ENCODE measurements at places on chromosomes 5 and 9.

- DNase-seq: no peak
Measured at GRCh38 chr5:153147891-153148623, 342.4 kb upstream of the GRIA1 start.

DNA sequence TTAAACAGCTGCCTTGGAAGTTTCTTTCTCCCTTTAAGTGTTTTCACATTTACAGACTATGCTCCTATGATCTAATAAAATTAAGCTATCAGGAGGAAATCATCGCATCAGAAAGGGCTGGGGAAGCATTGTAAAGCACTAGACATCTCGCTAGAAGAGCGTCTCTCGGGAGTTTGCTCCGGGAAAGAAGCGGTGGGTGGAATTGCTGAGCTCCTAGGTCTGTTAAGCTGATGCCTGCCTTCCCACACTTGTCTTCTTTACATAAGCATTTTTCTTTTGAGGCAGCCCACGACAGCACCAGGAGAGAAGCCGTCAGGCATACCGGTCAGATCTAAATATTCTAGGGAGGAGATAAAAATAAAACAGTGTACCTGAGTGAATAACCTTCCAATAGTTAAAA, 541.7 kb upstream of the TUSC1 start:
- DNase-seq: no peak

DNA sequence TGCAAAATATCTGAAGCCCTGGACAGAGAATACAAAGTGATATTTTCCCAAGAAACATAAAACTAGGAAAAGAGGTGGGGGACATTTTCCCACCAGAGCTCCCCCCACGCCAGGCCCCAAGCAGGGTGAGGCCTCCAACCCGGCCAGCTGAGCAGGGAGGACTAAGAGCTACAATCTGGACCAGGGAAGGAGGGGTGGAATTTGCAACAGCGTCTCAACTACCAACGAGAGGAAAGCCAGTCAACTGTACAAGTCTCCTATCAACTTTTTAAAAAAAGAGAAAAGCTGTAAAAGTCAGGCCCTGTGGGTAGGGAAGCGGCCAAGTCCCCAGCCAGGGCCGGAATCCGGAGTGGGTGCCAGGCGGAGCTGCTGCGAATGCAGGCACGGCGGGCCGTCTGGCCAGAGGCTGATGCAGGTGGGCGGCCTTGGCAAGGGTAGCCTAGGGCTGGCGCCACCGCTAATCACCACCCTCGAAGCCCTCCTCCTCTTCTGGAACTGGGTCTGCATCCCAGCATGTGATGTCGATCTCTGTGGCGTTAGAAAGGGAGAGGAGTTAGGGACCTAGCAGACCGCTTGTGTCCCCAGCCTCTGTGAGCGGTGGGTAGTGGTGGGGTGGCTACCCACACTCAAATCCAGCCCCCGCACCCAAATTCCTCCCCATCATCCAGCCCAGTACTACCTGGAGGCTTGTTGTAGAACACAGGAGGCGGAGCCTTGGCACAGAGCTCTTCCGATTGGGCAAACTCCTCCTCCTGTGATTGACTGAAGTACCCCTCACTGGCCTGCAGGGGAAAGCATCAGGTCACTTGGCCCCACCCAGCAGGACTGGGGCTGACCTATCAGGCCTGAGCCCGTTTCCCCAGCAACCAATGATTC, 10.6 kb downstream of the PRR7 start:
- DNase-seq: peak; percentile 95

DNA sequence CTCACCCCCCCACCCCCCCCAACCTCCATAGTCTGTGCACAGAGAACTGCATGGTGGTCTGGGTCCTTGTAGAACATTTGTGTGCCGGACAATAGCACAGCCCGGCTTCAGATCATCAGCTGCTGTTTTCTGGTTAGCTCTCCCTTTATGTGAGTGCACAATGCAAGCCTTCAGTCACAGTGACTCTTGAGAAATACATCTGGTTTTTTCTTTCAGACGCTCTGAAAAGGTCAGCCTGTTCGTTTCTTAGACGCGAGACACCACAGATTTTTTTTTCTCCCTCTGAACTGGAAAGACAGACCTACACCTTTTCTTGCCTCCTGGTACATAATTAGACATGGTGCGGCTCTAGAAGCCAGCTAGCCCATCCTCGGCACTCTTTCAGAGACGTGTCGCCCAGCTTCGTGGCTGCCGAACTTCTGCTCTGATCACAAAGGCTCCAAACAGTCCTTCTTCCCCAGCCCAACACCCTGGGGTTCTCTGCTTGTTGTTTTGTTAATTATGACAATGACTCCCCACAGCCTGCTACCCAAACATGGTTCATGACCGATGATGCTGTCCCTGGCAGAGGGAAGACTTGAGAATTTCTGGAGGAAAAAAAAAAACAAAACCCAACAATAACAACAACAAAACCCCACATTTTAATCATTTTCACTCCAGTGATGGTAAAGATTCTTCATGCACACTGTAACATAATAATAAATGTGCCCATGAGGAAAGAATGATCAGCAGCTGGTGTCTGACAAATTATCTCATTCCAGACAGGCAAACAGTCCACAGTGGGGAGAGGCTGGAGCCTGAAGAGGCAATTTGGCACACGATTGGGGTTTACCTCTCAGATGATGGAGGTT, 241.4 kb upstream of the ZNF462 start:
- no peak for DNase-seq

DNA sequence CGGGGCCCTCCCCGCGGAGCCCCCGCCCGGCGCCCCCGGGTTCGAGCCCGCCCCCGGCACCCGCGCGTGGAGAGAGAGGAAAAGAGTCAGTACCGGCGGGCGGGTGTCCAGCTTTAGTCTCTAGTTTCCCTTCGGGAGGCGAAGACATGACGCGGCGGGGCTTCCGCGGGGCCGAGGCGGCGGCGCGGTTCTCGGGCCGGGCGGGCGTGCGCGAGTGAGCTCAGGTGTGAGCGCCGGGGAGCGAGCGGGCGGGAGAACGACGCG, 181 bp downstream of the DAP start:
- DNase-seq: no peak

DNA sequence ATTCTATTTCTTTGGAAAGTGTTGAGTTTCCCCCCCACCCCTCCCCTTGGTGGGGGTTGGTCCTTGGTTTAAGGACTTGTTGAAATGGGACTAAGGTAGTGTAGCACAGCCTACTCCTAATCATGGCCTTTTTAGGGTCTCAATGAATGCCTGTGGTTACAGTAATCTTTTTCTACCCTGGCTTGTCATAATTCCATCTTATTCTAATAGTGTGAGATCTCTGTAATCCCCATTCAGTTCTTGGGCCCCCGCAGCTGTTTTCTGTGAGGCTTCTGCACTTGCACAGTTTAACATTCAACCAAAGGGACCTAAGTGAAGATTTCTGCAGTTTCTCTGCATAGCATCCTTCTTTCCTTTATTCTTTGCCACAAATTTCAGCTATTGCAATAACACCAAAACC, 30.7 kb downstream of the TNFSF15 start:
- no peak for DNase-seq

- DNase-seq: peak; percentile 75
Measured at GRCh38 chr5:90473396-90474234, 956 bp downstream of the MBLAC2 start.

GRCh38 chr5:180813420-180813819, 10.8 kb upstream of the MGAT1 start:
- no peak for DNase-seq

DNA sequence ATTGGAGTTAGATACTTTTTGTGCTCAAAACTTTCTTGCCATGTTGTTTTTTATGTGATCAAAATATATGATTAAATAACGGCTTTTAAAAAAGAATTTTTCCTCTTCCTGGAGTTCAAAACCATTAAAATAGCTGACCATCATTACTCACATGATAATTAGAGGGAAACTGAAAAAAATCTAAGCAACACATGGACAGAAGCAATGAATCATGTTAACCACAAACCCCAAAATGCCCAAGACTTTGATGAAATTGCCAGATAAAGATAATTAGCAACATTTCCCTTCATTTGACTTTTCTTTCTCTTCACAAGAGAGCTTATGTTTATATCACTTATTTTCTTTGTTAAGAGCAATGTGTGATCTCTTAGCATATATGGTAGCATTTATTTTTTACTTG, 1294.2 kb downstream of the EFNA5 start:
- no peak for DNase-seq

GRCh38 chr9:117926031-117926658, 221.9 kb downstream of the TLR4 start:
- DNase-seq: no peak

DNA sequence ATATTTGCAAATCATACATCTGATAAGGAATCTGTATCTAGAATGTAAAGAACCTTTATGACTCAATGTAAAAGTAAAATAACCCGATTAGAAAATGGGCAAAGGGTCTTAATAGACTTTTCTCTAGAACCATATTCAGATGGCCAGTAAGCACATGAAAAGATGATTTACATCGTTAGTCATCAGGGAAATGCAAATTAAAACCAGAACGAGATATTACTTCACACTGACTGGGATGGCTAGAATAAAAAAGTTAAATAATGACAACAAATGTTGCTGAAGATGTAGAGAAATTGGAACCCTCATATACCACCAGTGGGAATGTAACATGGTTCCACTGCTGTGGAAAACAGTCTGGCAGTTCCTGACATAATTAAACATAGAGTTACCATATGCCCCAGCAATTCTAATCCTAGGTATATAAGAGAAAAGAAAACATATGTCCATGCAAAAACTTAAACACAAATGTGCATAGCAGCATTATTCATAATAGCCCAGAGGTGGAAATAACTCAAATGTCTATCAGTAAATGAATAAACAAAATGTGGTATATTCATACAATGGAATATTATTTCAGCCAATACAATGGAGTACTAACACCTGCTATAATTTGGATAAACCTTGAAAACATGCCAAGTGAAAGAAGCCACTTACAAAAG, 100.4 kb upstream of the MAMDC2 start:
- no peak for DNase-seq

DNA sequence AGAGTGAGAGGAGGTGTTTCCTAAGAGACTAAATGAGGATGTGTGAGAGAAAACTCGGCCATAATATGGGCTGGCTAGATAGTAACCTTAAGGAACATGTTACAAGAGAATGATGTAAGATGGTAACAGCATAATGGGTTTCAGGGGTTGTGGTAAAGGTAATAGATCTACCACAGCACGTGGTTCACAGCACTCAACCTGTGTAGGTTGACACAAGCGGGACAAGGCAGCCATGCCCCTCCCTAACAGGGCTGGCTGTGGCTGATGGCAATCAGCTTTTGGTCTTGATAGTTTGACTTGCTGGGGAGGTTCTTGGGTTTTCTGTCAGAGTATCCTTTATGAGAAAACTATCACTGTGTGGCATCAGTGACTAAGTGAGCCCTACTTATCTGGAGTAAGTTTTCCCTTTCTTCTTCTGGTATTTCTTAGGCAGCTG, 138.6 kb downstream of the TRIO start:
- no peak for DNase-seq

DNA sequence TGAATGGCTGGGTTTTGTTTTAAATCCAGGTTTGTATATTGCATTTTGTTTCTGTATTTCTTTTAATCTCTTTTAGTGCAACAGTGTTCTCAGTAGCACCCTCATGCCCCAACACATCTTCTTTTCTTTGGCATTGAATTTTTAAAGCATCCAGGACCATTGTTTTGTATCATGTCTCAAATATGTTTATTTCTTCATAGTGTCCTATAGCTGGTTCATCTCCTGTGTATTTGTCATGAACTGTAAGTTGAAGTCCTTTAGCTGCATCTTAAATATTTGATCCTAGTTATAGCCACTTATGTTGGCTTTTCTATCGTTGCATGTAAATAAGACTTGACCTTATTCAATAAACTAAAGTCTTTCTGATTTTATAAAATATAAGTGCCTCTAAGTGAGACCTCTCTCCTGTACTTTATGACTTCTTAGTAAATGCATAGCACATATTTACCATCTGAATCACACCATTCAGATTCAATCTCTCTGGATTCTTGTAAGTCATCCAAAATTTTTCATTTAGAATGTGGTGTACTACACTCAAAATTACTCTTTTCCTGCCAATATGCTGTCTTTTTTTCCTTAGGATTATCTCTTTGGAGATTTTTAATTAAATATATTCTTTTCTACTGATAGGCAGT, 21.0 kb upstream of the ERCC6L2 start:
- DNase-seq: no peak

GRCh38 chr5:80686757-80687156, 32.0 kb upstream of the DHFR start:
- no peak for DNase-seq

DNA sequence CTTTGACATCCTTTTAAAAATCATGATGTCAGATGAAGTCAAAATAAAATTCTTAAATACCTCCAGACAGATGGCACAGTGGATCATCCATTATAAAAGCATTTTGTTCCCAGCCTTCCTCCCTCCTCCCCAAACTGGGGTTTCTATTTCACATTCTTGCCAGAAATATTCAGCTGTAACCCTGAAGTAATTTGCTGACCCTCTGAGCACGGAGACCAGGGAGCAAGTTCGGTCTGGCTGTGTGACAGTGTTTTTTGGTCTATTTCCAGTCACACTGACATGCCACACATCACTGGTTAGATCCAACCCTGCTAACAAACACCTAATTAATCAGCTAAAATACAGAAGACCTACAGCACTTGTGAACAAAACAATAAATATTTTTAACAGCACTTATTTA, 126.2 kb upstream of the DMRT1 start:
- no peak for DNase-seq

DNA sequence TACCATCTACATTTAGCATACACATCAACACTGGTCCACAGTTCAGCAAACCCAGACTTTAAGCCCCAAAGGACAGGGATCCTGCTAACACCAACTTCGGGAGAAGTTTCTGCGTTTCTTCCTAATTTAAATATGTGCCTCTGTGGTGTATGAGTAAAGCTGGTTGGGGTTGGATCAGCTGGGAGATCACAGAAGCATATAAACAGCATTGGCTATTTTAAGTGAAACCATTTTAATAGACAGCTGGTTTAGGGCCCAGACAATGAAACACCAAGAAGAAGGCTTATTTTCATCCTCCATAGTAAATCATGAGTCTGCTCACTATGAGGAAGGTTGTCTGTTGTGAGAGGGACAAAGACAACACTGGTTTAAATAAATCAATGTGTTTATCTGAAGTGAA, 11.3 kb downstream of the EBF1 start:
- no peak for DNase-seq

DNA sequence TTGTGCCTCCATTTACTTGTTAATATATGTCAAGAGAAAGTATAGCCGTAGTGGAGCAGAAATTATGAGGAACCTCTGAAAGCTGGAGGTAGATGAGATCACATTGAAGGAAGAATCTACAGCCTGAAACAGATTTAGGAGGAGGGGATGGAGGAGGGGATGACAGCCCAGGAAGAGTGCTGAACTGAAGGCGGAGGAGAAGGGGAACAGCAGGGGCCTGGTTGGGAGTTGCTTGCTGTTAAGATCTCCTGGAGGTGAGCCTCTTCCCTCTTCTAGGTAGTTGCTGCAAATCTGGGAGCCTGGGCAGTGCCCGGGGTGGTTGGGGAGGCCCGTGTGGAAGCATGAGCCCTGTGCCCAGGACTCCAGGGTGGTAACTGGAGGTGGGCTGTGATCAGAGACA, 111.8 kb upstream of the SEMA6A start:
- DNase-seq: no peak

Data from coronary artery (tissue), 2 donors.